ENCODE measurements at places on chromosomes 7 and 10.
A peak's percentile ranks its signal among the peaks of the same experiment; 100 is the strongest.

DNA sequence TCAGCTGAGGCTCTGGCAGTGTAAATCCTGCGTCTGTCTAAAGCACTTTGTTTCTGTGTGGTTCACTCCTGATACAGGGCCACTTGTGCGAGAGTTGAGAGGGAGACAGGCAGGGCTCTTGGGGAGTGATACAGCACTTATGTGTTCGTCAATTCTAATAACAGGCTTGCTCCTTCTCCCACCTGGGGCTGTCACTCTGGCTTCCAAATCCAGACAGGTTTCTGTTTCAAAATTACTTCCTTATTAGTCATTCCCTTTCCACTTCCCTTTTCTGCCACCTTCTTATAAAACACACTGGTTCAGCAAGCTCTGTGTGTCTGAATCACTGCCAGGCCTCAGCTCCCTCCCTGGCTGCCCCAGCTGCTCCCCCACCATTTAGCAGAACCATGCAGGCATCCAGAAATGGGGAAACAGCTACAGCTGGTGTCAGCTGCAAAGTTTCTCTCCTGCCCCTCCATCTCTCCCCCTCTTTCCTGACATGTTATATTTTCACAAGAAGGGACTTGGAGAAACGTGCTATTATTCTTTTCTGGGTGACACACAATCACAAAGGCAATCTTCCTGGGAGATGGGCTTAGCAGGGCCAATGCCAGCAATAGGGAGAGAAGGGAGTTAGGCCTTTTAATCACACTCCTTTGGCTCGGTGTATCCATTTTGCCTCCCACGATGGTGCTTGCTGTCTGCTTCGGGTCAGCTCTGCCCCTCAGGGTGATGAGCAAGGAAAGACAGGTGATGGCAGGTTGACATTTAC is 58.4 kb upstream of the ZNRF2 start:
- peak; percentile 97 for DNase-seq

DNA sequence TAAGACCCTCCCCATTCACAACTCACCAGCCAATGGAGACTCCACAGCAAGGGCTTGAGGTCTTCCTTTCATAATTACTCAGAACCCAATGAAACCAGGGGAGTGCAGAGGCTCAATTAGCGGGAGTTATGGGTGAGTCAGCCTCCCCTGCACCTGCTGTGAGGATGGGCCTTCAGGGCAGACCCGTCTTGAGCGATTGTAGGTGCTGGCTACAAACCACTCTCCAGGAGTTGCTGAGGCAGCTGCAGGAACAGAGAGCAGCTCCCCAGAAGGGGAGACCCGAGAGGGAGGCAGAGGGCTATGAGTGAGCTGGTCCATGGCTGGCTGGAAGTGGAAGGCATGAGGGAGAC is 58.5 kb upstream of the SORCS3 start:
- peak; percentile 70 for DNase-seq

DNA sequence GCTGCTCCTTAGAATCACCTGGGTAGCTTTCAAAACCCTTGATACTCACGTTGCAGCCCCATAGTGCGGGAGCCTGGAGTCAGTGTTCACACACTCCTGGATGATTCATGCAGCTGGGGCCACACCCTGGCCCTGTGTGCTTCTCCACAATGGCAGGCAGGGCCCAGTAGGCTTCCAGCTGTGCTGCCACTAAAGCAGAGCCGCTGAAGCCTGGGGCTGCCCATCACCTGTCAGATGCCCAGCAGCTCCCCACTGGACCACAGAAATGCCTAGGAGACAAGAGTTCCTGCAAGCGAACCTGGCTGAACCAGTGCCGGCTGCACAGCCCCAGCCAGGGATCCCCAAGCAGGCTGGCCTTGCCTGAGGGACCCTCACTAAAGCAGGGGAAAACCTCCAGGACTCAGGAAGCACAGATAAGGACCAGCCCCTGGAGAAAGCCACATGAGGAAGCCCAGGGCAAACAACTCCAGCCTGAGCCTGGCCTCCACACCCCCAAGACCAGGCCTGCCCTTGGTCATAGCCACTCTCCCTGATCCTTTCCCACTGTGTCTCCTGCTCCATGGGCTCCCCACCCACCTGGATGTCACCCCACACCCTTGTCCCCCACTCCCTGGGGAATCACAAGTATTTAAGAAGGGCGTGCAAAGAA is 111.9 kb downstream of the GRID1 start:
- peak; percentile 19 for DNase-seq

DNA sequence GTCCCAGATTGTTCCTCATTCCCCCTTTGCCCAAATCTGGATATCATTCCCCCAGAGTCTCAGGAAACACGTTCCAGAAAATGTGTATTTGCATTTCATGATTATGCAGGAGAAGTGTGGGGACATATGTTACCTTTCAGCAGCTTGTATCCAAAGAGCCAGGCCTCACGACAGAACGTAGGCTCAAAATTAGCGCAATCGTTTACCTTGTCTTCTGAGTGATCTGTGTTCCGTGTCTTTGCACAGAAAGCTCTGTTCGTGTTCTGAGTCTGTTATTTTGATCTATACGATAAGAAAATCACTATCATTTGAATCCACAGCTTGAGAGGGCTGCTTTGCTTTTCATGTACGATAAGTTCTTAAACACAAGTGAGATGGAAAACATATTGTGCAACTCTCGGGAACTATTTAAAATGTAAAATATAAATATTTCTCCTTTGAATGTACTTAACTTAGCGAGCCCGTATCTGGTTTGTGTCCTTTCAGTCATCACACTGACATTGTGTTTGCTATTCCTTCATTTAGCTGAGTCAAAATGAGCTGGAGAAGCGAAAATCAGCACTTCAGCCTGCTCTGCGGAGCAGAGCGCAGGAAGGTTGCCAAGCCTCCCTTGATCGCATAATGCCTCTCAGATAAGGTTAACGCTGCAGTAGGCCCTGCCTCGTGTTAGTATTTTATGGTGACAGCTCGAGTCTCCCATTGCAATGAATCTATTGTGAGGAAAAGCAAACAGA is 80.2 kb upstream of the CACNB2 start:
- no peak for DNase-seq

DNA sequence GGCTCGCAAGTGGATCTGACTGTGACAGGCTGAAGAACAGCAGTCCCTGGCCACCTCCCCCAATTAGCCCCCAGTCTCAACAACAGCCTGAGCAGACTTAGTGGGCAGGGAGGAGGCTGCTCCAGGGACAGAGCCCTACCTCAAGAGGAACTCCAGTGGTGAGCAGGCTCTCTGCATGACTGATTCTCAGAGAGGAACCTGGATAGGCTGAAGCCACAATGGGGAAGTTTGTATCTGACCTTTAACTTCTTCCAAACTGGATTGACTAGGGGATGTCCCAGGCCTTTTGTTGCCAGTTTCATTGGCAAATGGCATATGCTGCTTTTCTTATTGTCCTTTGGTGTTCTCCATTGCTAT is 93.0 kb downstream of the ARHGAP22 start:
- peak; percentile 82 for DNase-seq

DNA sequence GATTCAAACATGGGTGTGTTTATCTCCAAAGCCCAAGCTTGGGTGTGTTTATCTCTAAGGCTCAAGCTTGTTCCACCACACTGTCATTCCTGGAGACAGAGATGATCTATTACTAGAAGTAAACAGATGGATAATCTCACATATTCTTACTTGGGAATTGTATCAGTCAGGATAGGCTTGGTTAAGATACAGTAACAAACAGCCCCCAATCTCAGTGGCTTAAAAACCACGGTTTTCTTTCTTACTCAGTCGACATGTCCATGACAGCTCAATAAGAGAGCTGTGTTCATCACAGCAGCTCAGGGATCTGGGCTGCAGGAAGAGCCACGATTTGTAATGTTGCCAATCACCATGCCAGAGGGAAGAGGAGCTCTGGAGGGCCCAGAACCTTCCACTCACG is 38.5 kb upstream of the LOXL4 start:
- DNase-seq = no peak

GRCh38 chr10:133274751-133275683 is 1.7 kb downstream of the ADAM8 start:
- DNase-seq = no peak

DNA sequence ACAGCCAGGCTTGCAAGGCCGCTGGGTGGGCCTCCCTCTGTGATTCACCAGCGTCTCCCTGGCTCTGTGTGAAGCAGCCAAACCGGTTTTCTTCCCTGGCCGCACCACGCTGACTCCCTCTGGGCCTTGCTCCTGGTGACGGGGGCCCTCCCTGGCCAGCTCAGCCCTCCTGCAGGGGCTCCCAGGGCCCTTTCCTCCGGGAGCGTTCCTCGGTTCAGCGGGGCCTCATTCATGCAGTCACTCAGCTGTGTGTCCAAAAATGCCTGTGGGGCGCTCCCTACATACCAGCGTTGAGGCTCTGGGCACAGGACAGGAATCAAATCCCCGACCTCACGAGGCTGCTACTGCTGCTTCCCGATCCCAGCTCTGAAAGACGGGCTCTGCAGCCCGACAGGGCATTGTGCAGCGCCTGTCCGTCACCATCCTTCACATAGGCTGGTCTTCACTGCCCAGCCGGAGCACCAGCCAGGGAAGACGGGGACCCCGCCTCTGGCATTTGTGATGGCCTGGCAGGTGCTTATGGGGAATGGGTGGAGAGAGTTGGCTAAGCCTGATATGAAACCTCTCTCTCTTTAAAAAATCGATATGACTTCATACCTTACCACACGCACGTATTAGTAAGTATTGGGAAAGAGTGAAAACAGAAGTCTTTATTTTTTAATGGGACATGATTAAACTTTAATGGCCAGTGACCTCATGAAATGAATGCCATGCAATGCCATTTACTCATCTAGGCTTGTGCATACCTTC is 110.0 kb upstream of the SHH start:
- peak; percentile 88 for DNase-seq

DNA sequence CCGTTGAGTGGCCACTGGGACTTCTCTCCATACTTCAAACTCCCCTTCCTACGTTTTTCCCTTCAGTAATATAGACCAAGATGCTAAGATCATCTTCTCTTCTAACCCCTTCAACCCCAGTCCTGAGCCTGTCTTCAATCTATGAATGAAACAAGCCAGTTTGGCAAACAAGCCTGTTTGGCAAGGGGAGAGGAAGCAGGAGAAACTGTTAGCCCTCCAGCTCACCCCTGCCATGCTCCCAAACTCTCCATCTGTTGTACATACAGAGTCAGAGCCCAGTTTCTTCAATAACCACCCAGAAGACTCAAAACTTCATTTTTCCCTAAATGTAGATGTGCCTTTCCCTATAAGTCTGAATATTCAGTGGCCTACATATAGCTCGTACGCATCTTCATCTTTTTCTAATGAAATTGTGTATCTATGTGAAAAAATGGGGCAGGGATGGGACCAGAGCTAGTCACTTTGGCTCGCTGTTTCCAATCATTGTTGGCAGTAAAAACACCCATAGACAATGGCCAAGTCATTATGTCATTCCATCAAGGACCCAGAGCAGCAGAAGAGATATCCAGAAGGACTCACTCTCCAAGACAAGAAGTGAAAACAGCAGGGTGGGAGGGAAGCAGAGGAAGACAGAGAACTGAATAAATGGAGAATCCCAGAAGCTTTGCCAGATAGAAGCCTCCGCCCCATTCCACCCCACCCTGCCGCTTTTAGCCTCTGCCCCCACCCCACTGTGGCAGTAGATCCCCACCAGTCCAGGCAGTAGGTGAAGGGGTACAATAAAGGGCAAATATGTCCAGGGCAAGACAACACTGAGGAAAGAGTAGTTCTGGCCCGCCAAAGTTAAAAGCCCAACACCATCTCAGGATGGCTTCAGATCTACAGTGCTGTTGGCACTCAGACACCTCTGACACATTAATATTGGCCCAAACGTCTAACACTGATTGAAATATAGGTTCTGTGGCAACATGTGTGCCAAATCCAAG is 87.3 kb downstream of the DOCK4 start:
- no peak for DNase-seq

- DNase-seq = no peak
Measured at GRCh38 chr10:52280051-52280450, 34.0 kb upstream of the DKK1 start.

DNA sequence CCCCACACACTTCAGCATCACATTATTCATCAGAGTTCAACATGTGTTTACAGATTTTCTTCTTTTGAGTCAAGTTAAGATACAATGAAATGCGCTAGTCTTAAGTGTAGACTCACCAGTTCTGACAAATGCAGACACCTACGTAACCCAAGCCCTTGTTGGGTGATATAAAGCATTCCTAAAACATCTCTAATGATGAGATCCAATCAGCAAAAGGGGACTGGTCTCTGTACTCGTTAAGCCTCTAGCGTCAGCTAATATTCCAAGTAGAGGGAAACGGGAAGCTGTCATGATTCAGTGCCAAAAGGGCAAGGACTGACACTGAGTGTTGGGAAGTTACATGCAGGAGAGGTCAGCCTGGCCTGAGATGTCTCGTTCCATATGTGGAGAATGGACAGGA is 38.7 kb upstream of the TRIL start:
- DNase-seq = no peak

GRCh38 chr7:33926535-33926934 is 21.2 kb downstream of the BMPER start:
- DNase-seq = no peak

- DNase-seq = no peak
Measured at GRCh38 chr10:70060389-70060788, 7.7 kb downstream of the MACROH2A2 start.

DNA sequence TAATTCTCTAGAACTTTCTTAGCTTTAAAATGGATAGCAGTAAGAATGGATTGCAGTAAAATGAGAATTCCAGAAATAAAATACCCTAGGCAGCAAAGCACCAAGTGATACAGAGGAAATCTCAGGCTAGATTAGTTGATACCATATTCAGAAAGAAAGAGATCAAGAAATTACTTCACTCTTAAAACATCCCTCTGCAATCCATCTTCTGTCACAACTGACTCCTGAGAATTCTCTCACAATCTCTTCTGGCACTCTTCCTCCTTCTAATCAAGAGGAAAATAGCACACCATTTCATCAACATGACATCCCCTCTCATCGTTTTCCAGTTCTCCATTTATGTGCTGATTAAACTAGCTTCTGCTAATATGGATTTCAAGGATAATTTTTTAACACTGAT is 42.2 kb upstream of the LAMB1 start:
- DNase-seq = peak; percentile 9

DNA sequence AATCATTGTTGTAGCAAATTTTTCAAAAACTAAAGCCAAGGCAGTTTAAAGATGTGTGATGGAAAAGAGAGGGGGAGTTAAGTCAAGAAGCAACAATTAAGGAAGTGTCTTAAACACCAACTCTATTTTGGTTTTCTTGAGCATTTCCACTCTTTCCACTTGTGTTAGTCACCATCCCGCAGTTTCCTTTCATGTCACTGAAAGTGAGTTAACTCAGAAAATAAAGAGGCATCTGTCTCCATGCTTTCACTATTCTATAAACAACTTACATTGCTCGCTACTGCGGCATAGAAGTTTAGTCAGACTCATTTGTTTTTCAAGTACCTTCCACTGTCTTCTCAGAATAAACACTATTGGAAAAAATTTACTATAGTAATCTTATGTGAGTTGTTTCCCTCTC is 284.9 kb upstream of the SEMA3D start:
- no peak for DNase-seq

- DNase-seq = no peak
Measured at GRCh38 chr7:45663167-45663921, 89.2 kb downstream of the ADCY1 start.

DNA sequence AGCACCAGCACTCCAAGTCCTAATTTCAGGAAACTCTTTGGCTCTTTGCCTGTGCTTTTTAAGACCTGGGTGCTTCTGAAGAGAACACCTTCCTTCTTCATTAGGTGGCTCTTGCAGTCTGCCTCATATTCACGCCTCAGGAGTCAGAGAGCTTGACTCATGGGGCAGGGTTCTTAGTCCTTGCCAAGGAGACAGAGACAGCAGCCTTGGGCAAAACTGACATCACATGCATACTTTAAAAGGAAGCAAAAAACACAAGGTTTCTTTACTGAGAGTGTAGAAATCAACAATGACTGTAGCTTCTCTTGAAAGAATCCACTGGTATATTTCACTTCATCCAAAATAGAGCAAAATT is 780.6 kb downstream of the INHBA start:
- peak; percentile 99 for DNase-seq

- DNase-seq = no peak
Measured at GRCh38 chr10:96290368-96291133, 13.7 kb upstream of the DNTT start.
